ENCODE measurements at places on chromosomes 1 and 21. TPM values are rescaled to one million over a fixed set of nuclear protein-coding genes. Genes with fewer than 3 reads are reported as not detected.

The SH2D5 gene
- 1.4 TPM for polyA plus RNA-seq

The TMEM51 gene
- 24.7 TPM for polyA plus RNA-seq

The ACOT11 gene
- 17.2 TPM for polyA plus RNA-seq

The CPTP gene
- polyA plus RNA-seq: 16.0 TPM

The FAM72D gene
- 3.6 TPM for polyA plus RNA-seq

The ZNF695 gene
- polyA plus RNA-seq: 3.7 TPM

The SPRR3 gene
- not detected for polyA plus RNA-seq

The LAPTM5 gene
- polyA plus RNA-seq: 16.8 TPM

- no peak for DNase-seq
Measured at GRCh38 chr1:77831566-77831965, 52.1 kb downstream of the MIGA1 start.

DNA sequence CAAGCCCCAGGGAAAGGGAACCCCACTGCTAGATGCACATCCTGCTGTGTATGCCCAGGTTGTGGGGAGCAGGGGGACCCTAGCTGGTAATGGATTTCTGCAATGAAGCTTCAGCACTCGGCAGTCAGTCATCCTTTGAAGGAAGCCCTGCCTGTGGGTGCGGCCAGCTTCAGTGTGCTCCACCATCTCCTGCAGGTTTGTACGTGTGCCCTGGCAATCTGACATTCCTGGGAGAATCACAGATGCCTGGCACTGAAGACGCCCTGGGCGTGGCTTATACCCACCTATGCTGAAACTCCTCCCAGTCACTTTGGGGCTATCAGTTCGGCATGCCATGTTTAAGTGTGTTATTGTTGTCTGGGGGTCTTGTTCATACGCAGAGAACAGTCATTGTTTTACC lies 6.8 kb downstream of the SPRR5 start:
- no peak for DNase-seq

- DNase-seq: no peak
Measured at GRCh38 chr1:207890136-207890738, 20.7 kb downstream of the CD34 start.

- DNase-seq: no peak
Measured at GRCh38 chr1:228782662-228783417, 47.6 kb downstream of the RHOU start.

DNA sequence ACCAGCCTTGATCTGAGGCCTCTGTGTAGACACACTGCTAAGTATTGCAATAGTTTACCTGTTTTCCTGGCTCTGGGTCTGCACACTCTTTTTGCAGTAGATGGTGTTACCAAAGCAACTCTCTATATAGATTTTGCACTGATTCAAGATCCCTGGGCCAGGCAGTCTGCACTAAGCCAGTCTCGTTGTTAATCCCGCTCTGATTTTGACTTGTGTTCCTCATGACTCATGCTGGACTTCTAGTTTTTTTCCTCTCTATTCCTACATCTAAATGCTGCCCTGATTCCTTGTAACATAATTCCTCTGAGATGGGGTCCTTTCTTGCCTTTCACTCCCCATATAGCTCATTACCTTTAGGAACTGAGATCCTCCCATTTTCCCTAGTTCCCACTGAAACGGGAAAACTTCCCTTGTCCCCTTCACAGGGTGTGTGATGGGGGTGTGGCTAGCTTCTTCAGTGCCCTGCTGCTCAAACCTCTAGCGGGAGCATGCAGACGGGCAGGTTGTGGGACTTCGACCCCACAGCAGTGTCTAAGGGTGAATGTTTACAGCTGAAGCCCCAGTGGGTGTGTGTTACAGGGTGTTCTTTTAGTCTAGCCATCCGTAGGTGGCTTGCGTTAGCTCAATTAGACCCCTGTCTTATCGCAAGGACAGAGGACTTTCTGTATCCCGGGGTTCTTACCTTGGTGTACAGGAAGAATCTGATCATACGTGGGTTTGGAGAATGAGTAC lies 106.5 kb upstream of the RAB3GAP2 start:
- no peak for DNase-seq

GRCh38 chr1:228976316-228976715 lies 241.0 kb downstream of the RHOU start:
- no peak for DNase-seq

DNA sequence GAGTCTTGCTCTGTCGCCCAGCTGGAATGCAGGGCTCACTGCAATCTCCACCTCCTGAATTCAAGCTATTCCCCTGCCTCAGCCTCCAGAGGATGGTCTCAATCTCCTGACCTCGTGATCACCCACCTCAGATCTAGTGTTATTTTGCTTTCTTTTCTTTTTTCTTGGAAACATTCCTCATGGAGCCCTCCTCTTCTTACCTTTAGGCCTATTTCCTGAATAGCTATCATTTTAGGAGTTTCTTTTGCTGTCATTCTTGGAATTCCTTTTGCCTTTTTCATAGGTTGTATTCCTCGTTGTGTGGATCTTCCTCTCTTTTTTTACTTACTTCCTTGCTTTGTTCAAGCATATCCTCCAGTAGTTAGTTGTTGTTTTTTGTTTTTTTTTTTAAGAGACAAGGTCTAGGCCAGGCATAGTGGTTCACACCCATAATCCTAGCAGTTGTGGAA lies 173.8 kb downstream of the RASAL2 start:
- DNase-seq: no peak

DNA sequence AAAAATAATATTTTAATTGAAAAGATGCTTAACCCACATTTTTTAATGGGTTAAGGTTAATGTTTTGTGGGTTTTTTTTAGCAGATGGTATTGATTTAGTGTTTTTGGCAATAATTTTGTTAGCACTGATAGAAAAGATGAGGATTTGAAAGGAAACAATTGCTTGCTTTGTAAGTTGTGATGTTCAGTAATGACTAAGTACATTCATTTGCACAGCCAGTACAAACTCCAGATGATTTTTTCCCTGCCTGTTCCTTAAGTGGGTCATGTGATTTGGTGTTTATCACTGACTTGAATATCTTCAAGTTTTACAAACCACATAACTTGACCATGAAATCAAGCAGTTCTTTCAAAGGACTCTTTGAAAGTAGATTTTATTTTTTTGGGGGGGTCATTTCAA lies 15.0 kb downstream of the DISP1 start:
- no peak for DNase-seq

DNA sequence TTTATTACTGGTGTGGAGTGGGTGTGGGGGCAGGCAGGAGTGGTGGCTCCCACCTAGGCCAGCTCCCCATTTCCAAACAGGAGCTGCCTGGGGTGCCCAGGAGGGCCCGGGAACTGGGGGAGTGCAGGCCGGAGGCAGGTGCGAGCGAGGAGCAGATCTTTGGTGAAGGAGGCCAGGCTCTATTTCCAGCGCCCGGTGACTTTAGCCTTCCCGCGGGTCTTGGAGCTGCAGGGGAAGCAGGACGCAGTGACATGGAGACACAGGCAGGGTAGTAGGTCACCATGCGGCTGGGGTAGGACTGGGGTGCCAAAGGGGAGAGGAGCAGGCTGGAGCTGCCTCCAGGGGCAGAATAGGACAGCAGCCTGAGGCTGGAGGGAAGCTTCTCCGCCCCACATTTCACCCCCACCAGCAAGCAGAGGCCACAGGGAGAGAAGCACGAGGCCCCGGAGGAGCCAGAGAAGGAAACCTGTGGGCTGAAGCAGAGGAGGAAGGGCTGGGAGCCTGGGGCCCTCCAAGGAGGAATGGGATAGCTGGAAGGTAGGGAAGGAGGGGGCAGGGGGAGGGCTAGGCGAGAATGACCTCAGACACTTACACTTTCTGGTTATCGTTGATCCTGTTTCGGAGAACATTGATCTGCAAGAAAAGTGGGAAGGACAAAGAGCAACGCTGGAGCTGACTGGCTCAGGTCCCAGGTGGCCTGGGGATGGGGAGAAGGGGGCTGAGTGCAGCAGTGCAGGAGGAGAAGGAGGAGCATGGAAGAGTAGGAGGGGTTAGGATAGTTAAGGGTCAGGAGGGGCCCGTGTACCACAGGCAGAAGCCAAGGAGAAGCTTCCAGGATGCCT lies 18.2 kb downstream of the TNNT2 start:
- no peak for DNase-seq

GRCh38 chr1:17309426-17310067 lies 1.6 kb downstream of the PADI4 start:
- no peak for DNase-seq

GRCh38 chr1:12143631-12144155 lies 23.1 kb upstream of the TNFRSF1B start:
- DNase-seq: no peak

GRCh38 chr1:86357796-86358195 lies 38.3 kb downstream of the ODF2L start:
- no peak for DNase-seq

GRCh38 chr1:58914925-58915324 lies 131.1 kb upstream of the JUN start:
- no peak for DNase-seq

DNA sequence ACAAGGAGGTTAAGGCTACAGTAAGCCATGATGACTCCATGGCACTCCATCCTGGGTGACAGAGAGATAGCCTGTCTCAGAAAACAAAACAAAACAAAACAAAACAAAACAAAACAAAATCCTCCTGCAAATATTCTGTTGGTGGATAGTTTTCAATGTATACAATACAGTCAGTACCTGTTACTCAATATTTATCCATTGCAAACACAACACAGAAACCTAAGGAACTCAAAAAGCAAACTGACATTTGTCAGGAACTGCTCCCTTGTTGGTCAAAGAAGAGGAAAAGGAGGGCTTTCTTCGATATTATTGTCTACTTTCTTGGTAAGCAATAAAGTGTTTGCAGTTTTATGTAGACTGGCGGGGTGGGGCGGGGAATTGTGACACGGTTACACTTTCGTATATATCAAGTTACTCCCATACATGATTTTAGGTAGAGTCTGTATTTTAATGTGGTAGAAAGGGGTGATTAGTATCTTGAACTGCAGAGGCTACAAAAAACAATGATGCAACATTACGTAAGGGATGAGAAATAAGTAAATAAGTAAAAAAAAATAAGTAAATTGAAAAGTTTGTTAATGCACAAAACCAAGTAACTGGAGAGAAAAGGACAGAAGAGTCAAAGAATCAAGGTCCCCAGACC lies 31.8 kb downstream of the APP start:
- DNase-seq: no peak

DNA sequence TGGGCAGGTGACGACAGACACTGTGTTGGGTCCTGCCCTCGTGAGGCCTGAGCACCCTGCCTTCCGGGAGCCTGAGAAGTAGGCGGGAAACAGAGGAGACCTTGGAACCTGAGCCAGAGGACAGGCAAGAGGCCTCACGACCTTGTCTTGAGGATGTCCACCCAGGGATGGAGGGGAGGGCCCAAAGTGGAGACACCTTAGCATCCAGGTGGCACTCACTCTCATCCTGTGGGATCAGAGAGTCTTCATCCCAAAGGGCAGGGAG lies 347.2 kb downstream of the NPHP4 start:
- DNase-seq: no peak

- DNase-seq: peak; percentile 15
Measured at GRCh38 chr1:231844986-231845502, 218.5 kb downstream of the DISC1 start.

- DNase-seq: no peak
Measured at GRCh38 chr1:36123356-36123755, 1.7 kb downstream of the COL8A2 start.

DNA sequence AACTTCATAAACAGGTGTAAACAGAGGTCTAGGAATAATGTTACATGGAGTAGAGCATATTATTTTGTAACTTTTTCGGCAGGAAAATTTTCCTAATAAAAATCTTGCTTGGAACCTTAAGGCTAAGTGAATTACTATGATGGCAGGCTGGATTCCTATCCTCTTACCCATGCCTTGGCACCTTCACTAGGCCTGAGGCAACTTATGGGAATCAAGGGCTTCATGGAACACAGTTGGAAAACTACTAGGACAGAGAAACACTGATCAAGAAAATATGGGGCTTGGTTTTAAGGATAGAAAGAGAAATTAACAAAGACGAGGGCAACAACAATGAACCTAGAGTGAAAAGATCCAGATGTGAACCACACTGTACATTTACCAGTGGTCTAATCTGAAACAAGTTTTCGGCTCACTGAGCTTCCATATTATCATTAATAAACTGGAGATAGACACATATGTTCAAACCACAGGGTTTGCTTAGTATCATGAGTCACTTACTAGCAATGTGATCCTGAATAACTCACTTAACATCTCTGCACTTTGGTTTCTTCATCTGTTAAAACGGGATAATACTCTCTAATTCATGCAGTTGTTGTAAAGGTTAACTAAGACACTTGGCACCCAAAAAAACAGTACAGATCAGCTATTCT lies 68.5 kb downstream of the GPATCH2 start:
- DNase-seq: no peak

DNA sequence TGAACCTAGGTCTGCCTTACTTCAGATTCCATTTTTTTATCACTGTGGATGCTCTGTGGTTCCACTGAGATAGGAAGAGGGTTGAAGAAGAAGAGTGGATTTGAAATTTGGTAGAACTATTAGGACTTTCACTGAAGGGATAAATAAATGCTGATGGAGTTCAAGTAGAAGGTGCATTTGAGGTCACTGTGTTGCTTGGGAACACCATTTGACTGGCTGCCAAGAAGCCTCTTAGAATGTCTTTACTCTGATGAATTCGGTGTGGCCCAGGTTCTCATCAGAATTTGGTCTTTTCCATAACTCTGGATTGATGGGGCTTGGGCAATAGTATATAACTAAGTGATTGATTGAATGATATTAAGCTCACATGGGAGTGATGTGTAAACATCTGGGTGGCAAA lies 11.9 kb downstream of the XPR1 start:
- DNase-seq: no peak

GRCh38 chr1:196977278-196977677 lies at the start of gene CFHR5:
Gene CFHR5 (plus strand): TSS chr1:196977556. CDS start chr1:196977665, 109 bp downstream.
- no peak for DNase-seq
